ENCODE measurements at places on chromosomes 12 and 14.

- DNase-seq: no peak
Observed at GRCh38 chr12:4440187-4440941, 5.3 kb downstream of the FGF6 start.

GRCh38 chr14:69808919-69809808, 12.1 kb upstream of the SLC10A1 start:
- no peak for DNase-seq

DNA sequence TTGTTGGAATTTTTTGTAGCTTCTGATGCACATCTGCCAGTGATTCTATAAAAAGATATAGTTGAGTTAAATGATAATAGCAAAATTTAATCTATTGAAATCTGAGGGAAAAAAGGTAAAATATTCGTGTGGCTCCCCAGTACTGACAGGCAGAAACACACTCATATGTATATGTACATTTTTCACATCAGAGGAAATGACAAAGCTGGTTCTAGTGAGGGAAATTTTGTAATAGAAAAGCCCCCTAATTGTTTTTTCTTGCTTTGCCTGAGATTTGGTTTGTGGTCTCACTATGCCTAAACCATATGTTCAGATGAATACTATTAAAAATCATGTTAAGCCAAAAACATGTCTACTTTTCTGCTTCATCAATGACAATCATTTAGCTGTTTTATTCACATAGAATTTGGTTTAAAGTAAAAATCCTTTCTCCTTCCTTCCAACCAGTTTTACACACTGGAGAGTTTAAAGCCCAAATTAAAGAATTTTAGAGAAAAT, 203.5 kb downstream of the ANO6 start:
- DNase-seq: no peak

- DNase-seq: no peak
Observed at GRCh38 chr14:29671034-29671433, 256.6 kb downstream of the PRKD1 start.

- no peak for DNase-seq
Observed at GRCh38 chr14:79580906-79581305, 630.4 kb downstream of the DIO2 start.
